ENCODE measurements at places on chromosomes 5 and 9.

DNA sequence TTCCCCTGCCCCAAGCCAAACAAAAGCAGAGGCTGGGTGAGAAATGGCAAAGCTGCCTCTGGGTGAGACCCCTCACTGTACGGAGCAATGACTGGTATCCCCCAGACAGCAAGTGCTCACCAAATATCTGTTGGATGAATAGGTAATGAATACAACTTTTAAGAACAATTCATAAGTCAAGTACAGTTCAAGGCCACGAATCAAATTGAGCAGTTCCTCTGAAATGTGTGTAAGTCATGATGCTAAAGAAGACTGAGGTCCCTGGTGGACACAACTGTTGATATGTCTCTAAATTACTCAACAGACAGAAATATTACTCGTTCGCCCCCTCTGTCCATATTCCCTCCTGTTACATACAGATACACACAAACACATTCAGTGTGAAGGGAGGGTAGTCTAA lies 160.7 kb downstream of the GLIS3 start:
- DNase-seq = no peak

DNA sequence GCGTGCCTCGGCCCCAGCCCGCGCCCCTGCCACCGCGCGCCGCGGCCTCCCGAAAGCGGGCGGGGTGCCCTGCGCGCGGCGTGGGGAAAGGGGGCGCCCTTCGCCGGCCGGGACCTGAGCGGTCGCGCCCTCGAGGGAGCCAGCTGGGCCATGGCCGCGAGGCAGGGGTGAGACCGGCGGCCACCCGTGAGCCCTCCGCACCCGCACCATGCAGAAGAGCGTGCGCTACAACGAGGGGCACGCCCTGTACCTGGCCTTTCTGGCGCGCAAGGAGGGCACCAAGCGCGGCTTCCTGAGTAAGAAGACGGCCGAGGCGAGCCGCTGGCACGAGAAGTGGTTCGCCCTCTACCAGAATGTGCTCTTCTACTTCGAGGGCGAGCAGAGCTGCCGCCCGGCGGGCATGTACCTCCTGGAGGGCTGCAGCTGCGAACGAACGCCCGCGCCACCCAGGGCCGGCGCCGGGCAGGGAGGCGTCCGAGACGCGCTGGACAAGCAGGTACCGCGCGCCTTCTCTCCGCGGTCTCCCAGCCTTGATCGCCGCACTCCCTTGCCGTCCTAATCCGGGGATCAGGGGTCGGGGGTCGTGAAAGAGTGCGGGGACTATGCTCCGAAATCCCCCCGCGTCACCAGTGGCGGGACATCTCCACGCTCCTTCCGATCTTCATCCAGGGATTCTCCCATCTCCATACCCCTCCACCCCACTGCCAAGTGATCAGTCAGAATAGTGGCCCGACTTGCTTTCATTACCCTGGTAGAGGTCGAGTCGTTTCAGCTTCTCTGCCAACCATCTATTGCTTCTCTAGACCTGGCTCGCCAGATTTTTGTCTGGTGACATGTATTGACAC lies 590 bp downstream of the RASGRF2 start:
- no peak for DNase-seq

- DNase-seq = no peak
Measured at GRCh38 chr9:124238546-124239140, 19.1 kb upstream of the NEK6 start.

DNA sequence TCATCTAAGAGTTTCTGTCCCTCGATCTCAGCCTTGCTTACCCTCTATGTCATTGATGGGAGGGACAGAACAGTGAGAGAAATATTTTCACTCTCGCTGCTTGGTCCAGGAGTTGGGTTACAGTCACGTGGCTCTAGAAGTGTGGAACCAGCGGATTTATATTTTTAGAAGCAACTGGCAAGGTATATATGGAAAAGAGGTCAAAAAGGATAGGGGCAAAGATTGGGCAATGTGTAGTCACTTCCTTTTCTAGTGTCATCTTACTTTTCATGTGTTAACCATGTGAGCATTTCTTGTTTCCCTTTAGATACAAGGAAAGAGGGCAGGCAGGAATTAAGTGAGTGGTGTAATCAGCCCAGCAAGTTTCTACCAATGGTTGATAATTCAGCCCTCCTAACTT lies 111.5 kb upstream of the ZNF366 start:
- peak; percentile 49 for DNase-seq

DNA sequence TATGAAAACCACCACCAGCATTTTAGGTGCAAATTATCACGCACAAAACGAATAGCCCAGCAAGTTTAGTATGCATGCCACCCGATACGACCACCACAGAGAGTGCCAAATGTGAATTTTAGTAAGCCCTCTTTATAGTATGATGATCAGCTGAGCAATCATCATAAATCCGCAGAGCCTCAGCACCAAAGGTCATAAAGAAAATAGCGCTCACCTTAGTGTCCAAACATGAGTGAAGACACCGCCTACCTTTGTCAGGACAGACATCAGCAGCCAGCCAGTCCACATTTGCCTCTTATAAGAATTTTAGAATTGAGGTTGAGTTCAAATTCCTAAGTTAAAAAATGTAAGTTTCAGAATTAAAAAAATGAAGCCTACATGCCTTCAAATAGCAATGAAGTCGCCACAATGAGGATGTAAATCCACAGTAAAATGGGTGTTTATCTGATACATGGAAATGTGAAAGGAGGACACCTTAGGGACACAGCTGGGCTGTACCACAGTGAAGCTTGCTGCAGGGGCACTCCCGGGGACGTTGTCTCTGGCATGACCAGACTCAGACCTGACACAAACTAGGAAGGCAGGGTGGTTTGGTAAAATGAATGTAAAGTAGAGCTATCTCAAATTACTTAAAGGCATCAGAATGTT lies 149.0 kb downstream of the AUH start:
- no peak for DNase-seq

DNA sequence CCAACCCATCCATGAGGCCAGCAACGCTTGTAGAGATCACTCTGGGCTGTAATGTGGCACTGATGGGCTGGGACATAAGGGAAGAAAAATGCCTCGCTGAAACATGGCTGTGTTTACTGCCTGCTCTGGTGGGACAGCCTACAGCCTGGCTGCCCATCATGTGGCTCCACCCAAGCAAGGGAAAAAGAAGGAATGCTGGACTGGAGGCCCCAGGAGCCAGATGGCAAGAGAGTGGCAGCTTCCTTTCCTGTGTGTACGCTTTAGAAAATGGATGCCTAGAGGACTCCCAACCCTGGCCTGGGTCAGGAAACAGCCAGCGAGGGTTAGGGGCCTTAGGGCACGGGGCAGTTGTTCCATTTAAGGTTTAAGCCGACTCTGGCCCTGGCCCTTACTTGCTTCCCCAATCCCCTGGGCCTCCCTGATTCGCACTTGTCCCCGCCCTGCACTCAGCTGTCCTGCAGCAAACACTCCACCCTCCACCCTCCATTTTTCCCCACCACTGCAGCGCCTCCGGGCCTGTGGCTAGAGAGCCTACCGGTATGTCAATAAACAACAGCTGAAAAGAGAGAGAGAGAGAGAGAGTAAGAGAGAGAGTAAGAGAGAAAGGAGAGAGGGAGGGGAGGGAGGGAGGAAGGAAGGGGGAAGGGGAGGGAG lies 819.4 kb downstream of the SEMA5A start:
- DNase-seq = no peak

DNA sequence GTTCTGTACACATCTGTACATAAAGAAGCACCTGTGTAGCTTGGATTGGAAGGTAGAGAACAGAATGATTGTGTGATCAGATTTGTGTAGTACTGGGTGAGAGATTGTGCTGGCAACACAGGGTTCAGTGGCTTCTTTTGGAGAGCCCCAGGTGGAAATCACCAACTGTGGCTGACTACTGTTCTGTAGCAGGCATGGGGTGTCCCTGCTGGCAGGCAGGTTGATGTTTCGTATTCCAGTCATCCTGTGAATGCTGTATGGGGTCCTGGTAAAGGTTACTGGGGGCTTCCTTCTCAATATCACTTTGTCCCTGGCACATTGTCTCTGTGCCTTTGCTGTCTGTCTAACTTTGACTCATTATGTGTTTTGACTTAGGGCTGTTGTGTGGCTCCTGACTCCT lies 5.3 kb downstream of the ASPN start:
- no peak for DNase-seq

- DNase-seq = no peak
Measured at GRCh38 chr9:97427885-97428284, 16.0 kb downstream of the TDRD7 start.

DNA sequence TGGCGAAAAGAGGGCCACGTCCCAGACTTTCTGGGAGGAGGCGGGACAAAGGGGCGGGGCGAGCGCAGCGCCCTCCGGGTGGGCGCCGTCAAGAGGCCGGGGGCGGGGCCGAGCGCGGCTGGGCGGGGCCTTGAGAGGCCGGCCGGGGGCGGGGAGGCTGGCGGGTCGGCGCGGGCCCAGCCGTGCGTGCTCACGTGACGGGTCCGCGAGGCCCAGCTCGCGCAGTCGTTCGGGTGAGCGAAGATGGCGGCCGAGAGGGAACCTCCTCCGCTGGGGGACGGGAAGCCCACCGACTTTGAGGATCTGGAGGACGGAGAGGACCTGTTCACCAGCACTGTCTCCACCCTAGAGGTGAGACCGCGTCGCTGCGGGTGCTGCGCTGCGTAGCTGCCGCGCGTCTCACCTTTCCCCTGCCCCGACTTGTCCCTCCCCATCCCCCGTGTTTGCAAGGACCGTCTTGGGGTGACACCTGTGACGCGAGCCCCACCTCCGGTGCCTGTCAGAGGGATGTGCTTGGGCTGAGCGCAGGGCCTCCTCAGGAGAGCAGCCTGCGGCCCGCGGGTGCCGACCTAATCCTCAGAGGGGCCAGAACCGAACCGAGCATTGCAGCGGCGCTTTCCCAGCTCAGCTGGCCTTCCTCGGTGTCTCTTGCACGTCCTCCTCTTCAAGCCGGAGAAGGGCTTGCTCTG lies at the start of gene SNX2:
Gene SNX2 (plus strand): TSS at position 220 of the 689 bp plus-strand sequence. CDS start 24 bp downstream, at position 244.
- DNase-seq = peak; percentile 78

DNA sequence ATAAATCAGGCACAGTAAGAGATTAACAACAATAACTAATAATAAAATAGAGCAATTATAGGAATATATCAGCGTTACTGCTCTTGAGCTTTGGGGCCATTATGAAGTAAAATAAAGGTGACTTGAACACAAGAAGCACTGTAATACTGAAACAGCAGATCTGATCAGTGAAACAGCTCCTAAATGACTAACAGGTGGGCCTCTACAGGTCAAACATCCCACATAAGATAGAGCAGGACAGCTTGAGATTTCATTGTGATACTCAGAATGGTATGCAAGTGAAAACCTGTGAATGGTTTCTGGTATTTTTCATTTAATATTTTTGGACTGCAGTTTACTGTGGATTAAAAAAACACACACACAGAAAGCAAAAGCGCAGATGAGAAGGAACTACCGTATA lies 24.0 kb upstream of the MAP3K1 start:
- no peak for DNase-seq

DNA sequence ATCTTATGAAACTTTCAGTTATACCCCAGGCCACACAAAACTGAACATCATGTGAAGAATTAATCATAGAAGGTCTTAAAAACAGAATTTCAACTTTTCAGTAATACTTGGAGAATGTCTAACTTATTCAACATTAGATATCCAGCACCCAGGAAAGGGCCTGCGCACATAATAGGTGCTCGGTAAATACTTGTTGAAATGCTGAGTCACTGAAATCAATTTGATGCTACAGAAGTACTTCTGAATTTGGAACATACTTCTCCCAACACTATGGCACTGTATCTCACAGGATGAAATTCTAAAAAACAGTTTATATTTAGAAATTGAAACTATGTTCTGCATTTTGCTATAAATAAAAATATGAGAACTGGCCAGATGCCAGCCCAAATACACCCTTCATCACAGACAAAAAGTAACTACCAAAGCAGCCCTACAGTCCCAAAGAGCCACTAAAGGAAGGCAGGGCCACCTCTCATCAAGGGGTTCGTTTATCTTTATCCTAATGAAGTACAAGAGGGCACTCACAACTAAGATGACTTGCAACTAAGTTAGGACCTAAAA lies 26.5 kb downstream of the MRPS27 start:
- no peak for DNase-seq
